ENCODE measurements at places on chromosomes 7 and 10.

- no peak for DNase-seq
These were observed 241.7 kb downstream of the MAGI2 start for GRCh38 chr7:79211724-79212123.

DNA sequence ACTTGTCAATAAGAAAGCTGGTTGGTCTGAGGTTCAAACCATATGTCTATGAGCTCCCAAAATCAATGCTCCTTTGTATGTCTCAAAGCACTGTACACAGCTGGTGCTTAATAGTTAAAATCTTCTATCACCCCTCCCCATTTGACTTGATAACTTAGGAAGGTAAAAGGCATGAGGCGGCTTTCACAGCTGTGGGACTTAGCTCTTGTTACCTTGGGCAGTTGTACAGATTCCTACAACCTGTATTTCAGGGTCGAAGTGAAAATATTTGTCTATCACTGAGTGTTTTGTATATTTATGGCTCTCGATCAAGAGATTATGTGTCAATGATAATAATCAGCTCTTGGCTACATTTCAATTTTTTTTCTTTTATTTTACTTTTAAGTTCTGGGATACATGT is 992 bp upstream of the KIFBP start:
- DNase-seq: no peak

DNA sequence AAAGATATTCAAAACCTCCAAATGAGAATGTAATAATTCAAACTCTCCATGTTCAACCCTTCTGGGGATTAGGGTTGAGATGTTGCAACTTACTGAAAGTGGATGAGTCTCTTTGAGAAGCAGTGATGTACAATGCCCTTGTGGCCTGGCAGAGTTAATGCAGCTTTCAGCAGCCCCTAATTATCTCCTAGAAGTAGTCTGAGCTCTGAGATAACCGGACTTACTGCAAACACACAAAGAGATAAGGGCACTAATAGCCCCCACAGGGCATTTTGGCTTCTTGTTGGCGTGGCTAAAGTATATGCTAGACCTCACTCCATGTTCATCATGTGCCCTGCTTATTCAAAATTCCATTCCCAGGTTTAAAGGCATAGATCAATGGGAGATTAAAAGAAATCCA is 404.7 kb downstream of the NEBL start:
- DNase-seq: no peak

DNA sequence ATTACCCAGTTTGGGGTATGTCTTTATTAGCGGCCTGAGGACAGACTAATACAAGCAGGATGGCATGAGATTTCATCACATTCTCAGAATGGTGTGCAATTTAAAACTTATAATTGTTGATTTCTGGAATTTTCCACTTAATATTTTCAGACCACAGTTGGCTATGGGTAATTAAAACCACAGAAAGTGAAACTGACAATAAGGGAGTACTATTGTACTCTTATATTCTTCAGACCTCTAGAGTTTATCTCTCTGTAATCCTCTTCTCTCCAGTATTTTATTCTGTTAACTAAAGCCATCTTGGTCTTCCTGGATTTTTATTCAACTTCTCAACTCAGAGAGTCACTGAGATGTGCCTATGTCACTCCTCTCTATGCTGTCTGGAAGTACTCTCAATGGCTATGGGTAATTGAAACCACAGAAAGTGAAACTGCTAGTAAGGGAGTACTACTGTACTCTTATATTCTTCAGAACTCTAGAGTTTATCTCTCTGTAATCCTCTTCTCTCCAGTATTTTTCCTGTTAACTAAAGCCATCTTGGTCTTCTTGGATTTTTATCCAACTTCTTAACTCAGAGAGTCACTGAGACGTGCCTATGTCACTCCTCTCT is 118.3 kb downstream of the PPP1R17 start:
- no peak for DNase-seq

- DNase-seq: peak; percentile 41
These were observed 18.4 kb downstream of the ADAM8 start for GRCh38 chr10:133258066-133258817.

DNA sequence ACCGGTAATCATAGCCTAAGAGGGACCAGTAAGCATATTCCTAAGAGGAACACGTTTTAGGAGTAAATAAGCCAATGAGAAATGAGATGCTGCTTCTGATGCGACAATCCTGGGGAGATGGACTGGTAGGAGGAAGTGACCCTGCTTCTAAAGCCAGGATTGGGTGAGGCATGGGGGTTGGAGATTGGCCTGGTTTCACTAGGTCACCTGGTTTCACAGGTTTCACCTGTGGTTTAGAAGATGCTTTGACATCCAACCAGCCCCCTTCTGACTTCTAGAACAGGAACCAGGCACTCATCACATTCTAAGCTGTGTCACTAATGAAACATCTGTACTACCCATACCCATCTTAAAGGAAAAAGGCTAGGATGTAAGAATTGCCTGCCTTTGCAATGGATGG is 53.0 kb upstream of the BAMBI start:
- DNase-seq: no peak

DNA sequence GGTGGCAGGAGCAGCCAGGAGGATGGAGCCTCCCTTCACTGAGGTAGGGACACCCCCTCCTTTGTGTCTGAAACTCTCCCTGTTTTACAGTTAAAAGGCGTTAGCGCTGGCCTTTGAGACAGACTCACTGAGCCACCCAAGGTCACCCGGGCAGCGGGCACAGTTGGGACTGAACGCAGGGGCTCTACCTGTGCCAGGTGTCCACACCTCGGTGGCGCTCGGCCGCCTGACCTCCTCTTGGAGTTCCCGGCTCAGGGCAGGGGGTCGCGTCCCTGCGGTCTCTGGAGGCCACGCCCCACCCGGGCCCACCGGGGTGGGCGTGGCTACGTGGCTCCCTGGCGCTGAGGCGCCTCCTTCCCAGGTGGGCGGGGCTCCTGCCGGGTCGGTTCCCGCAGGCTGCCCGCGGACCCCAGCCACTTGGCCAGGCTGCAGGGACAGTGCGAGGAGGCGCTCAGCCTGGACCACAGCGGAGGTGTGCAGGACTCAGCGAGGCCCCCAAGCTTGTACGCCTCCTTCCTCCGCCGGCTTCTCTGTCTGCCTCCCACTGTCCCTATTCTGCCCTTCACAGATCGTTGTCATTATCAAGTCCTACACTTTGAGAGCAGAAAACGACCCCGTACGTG is 39.9 kb upstream of the LEP start:
- DNase-seq: no peak

- DNase-seq: no peak
These were observed 123.3 kb downstream of the AOAH start for GRCh38 chr7:36600869-36601530.

All from CD4-positive, alpha-beta T cell treated with Interleukin-15 for 1 hour (primary cell).